ENCODE measurements at places on chromosomes 1 and 21.

DNA sequence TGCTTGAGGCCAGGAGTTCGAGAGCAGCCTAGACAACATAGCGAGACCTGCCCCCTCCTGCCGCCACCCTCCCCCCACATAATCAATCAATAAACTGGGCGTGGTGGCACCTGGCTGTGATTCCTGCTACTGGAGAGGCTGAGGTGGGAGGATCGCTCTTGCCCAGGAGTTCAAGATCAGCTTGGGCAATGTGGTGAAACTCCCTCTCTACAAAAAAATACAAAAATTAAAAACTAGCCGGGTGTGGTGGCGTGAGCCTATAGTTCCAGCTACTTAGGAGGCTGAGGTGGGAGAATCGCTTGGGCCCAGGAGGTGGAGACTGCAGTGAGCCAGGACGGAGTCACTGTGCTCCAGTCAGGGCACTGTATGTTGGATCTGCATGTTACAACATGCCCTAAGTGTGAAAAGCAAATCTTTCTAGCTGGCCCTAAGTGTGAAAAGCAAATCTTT lies 7.0 kb upstream of the MDM4 start:
- no peak for DNase-seq

GRCh38 chr1:24096009-24096738 lies 15.8 kb downstream of the MYOM3 start:
- DNase-seq = no peak

- DNase-seq = no peak
These were observed 37.3 kb downstream of the SPATA17 start for GRCh38 chr1:217668351-217668940.

GRCh38 chr1:62781841-62782543 lies 1.9 kb upstream of the ATG4C start:
- no peak for DNase-seq

DNA sequence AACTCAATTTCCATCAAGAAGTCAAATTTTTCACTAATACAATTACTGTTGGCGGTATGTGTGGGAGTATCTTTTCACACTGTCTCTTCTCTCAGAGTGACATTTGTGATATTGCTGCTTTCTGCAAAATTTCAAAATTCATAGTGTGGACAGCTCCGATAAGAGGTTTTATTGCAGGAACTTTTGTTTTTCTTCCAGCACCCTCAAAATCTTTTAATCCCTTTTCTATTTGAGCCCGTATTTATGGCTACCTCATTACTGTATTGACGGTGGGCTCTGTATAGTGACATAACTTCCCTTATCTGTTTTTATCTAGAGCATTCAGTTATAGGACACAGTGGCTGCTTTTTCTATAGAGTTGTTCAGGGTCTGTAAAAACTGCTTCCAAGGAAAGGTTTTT lies 794.4 kb upstream of the TMPRSS15 start:
- DNase-seq = no peak

- DNase-seq = no peak
These were observed 1.1 kb downstream of the ZBTB18 start for GRCh38 chr1:244052016-244052727.

- DNase-seq = peak; percentile 71
These were observed 41.7 kb downstream of the PRKCZ start for GRCh38 chr1:2091611-2092604.

DNA sequence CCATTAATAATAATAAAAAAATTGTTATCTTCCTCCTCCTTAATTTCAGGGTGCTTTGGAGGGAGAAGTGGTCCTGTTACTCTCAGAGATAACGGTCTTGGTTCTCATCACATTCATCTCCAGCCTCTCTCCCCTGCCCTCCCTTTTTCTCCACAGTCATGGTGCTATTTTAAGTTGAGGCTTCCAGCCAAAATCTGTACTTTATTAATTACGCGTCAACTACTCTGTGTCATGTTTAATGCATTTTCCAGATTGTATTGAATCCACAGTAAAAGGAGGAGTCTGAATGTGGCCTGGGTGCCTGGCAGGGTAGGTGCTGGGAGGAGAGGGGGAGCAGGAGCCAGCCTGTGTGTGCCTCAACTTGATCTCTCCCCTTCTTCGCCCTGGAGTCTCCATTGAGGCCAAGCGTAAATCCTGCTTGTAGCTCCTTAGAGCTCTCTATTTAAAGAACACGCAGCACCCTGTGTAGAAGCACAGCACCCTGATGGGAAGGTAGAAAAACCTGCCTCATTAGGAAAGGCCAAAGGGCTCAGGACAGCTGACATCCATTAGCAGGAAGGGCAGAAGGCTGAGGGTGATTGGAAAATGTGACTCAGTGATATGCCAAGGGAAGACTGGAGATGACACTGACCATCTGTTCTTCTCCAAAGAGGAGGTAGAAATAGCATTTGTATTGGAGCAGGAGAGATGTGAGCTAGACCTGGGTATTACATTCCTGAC lies 82.4 kb downstream of the PLXNA2 start:
- no peak for DNase-seq

DNA sequence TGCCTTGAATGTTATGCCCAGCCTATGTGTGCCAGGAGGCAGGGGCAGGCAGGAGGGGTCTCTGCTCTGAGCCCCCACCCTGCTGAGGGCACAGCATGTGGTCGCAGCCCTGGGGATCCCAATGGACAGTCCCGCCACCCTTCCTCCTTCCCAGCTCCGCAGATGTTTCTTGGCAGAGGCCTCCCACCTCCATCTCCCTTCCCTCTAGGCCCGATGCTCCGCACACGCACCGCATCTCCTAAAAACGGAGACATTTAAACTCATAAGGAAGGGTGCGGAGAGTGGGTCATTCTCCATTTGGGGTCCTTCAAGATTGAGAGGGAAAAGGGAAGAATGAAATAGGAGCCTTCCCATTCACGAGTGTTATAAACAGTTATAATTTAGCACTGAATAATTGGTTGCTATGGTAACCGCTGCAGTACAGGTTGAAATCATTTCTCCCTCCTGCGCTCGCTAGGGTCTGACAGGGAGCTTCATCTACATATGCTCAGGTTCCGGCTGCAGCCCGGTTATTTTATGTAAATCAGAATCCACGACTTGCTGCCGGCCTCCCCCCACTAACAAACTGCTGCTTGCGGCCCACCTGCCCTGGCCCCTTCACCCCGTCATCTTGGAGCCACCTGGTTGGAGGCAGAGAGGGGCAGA lies 16.0 kb downstream of the CHD5 start:
- DNase-seq = no peak

DNA sequence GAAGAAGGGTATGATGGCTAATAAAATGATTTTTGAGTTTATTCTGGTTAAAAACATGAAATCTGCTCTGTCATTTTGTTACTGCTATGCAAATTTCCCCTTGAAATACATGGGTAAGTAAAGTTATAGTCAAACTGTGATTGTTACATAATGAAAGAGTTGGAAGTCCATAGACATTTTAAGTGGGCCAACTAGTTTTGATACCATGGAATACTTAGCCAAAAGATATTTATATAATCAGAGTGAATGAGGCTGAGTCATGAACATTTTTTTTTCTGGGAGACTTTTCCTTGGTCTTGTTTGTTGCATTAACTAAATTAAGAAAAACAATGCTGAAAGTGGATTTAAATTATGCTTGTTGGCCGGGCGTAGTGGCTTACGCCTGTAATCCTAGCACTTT lies 58.2 kb upstream of the MPC2 start:
- DNase-seq = no peak

GRCh38 chr1:80367058-80367457 lies 1360.5 kb upstream of the ADGRL4 start:
- DNase-seq = no peak

Measured in activated T-cell treated with anti-CD3 and anti-CD28 coated beads, Interleukin-2, amount 50 U/mL, for 48 hours (primary cell).